Mesenteric fat pad (tissue), 1 donor: ENCODE measurements at places on chromosomes 1 and 21.

DNA sequence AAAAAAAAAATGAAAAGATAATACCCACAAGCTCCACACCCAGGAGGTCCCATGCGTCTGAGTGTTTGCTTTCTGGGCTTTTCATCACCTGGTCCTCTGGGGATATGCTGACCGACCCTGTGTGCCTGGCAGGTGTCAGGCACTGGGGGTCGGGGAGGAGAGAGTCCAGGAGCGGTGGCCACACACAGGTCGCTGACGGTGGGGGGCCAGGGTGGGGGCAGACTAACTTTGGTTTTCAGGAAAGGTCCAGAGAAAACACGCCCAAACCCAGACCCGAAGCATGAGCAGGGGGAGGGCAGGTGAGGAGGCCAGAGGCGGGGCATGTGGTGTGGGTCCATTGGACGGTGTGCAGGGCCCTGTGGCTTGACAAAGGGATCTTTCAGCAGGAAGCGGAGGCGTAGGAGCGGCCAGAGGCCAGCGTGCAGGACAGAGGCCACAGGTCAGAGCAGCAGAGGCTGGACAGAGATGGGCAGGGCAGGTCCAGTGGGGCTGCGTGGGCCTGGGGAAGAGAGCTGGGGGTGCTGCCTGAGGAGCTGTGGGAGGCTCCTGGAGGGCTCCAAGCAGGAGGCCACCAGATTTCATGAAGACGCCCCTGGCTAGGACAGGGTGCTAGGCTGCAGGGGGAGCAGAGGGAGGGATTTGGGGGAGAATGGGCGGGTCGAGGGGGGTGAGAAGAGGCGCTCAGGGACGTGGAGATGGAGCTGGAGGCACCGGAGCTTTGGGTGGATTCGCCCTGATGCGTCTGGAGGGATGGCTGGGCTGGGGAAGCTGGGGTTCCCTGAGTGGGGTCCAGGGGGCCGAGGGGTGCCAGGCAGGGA lies 15.8 kb downstream of the RNF223 start:
- DNase-seq, result no peak

- DNase-seq, result no peak
Measured at GRCh38 chr1:204154568-204155255, 2.9 kb upstream of the ETNK2 start.

GRCh38 chr1:200134116-200134515 lies 106.6 kb downstream of the NR5A2 start:
- DNase-seq, result no peak

DNA sequence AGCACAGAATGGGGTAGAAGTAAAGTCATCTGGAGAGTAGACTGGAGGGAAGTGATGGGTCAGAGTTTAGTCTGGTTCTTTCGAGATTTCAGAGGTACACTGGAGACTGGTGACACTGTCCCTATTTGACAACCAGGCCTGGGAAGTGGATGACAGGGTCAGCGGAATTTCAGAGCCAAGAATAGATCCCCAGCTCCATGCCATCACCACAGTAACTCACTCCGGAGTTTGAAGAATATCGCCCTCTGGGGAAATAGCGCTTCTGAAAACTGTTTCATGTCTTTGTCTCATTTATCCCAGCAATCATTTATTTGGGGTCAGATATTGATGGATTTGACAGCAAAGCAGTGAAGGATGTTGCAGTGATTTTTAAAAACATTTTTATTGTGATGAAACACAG lies 7.6 kb upstream of the NFASC start:
- DNase-seq, result peak; percentile 26

DNA sequence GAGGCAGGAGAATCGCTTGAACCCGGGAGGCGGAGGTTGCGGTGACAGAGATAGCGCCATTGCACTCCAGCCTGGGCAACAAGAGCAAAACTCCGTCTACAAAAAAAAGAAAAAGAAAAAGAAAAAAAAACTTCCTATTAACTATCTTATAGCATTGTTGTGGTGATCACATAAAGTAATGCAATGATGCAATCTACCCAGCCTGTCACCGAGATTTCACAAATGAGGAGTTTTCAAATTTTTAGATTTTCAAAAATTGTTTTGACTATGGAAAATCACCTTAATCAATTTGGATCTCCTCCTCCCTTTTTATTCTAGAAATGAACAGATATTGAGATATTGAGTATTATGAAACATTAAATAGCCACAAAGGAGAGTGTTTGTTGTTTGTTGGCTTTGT lies 8.0 kb downstream of the FMO5 start:
- no peak for DNase-seq

- no peak for DNase-seq
Measured at GRCh38 chr1:86507935-86508582, 38.8 kb upstream of the CLCA4 start.

GRCh38 chr1:173009597-173009996 lies 41.1 kb downstream of the TNFSF18 start:
- DNase-seq, result no peak

DNA sequence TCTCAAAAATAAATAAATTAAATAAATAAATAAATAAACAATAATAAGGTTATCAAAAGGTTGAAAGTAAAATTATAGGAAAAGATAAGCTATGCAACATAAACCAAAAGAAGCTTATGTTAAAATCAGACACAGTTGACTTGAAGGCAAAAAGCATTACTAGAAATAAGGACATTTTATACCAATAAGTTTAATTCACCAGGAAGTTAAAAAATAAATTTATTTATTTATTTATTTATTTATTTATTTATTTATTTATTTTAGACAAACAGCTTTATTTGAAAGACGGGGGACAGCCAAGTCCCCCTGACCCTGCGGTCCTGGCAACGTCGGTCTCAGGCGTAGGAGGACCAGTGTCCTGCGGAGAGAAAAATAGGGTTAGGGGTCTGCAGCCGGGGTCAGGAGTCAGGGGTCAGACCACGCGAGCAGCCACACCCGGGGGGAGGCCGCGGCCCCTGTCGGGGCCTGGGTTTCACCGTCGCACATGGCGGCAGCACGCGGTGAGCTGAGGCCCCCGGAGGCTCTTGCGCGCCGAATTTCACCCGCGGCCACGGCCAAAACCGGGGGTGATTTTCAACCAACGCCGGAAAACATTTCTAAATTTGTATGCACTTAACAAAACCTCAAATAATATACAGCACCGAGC lies 8.4 kb upstream of the DEDD start:
- DNase-seq, result no peak

DNA sequence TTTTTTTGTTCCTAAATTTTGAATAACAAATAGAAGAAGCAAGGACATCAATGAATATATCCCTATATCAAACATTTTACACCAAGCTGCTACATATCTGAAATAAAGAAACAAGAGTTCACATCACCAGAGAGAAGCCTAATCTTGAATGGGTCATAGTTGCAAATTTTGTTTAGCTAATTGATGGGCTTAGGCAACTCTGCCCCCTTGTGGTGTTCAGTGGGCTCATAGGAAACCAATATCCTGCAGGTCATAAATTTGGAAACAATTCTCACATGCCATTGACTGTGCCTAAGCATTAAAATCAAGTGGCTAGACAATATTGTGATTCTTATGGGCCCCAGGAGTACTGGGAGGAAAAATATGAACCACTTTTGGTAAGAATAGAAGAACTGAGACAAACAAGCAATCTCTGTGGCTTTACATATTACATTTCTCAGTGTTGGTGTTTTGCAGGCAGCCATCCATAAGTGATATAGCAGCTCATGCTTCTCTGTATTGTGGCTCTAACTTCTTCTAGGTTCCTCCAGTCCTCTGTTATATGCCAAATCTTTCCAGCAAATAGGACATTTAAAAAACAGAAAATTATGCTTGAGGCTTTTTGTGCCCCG lies 1262.8 kb upstream of the PRMT6 start:
- no peak for DNase-seq

GRCh38 chr1:83515578-83516154 lies 483.3 kb downstream of the TTLL7 start:
- no peak for DNase-seq

GRCh38 chr1:202155478-202156021 lies 4.9 kb downstream of the PTPN7 start:
- DNase-seq, result no peak

GRCh38 chr21:28811860-28812259 lies 180.8 kb downstream of the LTN1 start:
- DNase-seq, result no peak

GRCh38 chr1:64050601-64051000 lies 152.8 kb upstream of the UBE2U start:
- DNase-seq, result no peak

- no peak for DNase-seq
Measured at GRCh38 chr1:185957441-185958363, 223.5 kb downstream of the HMCN1 start.
